ENCODE measurements at places on chromosomes 5 and 9.
A peak's percentile ranks its signal among the peaks of the same experiment; 100 is the strongest.

DNA sequence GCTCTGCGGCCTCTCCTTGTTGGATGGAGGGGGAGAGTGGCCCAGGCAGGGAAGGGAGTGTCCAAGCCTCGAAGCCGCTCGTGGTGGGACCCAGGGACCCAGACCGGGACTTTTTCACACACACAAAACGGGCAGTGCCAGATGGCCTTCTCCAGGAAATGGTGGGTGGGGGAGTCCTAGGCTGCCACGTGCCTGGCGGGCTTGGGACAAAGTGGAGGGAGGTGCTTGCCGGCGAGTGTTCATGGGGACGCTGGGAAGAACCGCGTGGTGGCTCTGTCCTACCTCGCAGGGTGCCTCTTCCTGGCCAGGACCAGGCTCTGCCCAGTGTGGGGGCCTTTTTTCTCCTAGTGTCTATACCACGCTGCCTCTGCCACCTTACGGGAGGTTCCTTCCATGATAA lies 155.0 kb upstream of the COL5A1 start:
- no peak for DNase-seq

- no peak for DNase-seq
These were observed 44.1 kb downstream of the UGCG start for GRCh38 chr9:111940697-111941096.

- DNase-seq, result no peak
These were observed 155.0 kb upstream of the ERCC6L2 start for GRCh38 chr9:95720496-95720895.

GRCh38 chr9:83355024-83355444 lies 183.2 kb downstream of the FRMD3 start:
- DNase-seq, result peak; percentile 39

GRCh38 chr5:110441035-110441434 lies 285.4 kb downstream of the TMEM232 start:
- DNase-seq, result peak; percentile 44

DNA sequence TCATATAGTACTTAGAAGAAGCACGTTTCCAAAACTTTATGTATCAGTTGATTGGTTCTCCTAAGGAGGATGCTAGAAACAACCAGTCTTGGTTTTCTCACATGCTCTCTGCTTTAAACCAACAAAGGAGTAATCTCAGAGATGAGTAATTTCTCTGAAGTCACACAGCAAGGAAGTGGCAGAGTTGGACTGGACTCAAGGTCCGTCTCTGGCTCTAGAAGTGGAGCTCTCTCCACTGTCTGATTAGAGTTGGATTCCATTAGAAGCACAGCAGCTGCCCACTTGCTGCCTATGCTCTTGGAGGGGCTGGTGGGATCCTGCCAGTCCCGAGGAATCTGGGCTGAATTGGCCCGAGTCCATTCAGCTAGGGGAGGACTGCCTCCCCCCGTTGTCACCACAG lies 21.0 kb downstream of the RALGPS1 start:
- DNase-seq, result no peak

DNA sequence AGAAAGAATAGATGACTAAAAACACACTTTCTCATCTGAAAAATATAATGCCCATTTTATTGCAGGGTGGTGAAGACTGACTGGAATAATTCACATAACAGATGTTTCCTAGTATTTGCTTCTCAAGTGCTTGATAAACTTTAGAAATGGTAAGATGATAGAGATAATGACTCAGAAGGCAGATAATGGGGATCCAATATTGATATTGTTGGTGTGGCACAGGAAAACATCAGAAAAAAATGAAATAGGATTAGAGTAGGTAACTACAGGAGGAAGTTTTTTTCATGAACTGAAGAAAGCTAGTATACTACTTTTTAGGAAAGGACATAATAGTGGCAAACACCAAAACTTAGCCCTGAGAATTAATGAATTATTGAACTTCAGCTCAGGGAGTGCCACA lies 20.2 kb upstream of the F2RL2 start:
- no peak for DNase-seq

DNA sequence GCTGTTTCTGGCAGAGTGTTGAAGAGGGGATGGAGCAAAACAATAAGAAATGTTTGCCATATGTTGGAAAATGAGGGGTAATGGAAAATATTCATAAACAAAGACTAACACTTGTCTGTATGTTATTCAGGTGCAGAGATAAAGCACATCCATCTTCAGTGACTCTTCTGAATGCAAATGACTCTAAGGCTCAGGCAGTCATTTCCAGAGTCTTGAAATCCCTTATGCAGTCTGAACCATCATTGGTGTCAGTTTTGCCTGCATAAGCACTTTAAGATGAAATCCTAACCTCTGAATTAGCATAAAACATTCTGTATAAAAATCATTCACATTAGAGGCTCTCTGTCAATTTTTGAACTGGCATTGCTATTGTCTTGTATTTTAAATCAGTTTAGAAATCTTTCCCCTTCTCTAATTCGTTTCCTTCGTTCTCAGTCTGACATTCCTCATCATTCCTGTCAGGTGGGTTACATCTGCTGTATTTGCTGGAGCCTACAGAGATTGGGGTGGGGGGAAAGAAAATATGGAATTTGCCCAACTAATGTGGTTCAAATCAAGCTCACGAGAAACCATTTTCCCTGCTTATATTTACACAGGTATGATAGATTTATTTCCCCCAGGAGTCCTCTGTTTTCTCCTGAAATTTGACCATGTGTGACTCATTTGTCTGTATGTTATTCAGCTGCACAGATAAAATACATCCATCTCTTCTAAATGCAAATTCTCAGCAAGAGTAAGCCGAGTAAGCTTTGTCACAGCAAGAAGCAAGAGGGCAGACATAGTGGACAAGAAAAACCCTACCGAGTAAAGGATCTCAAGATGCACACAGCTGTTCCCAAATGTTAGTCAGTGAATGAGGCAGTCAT lies 31.6 kb downstream of the ENC1 start:
- no peak for DNase-seq

GRCh38 chr9:4138180-4138579 lies 161.7 kb downstream of the GLIS3 start:
- no peak for DNase-seq

GRCh38 chr9:129283705-129284606 lies 105.9 kb upstream of the IER5L start:
- no peak for DNase-seq

DNA sequence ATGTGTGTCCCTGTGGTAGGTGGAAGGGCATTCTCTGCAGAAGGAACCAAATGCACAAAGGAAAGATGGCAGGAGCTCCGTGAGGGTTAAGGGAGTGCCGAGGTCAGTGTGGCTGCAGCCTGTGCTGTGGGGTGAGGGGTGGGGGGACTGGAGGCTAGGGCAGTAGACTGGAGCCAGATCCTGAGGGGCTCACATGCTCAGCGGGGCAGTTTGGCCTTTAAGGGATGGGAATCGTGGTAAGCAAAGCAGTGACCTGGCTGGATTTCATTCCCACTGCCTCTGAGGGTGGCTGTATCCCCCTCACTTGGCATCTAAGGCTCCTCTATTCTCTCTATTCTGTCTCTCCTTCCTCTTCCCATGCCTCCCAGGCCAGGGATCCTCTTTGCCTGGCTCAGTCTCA lies 15.6 kb downstream of the PITX1 start:
- no peak for DNase-seq

GRCh38 chr5:152813526-152813925 lies 408.4 kb upstream of the NMUR2 start:
- no peak for DNase-seq

DNA sequence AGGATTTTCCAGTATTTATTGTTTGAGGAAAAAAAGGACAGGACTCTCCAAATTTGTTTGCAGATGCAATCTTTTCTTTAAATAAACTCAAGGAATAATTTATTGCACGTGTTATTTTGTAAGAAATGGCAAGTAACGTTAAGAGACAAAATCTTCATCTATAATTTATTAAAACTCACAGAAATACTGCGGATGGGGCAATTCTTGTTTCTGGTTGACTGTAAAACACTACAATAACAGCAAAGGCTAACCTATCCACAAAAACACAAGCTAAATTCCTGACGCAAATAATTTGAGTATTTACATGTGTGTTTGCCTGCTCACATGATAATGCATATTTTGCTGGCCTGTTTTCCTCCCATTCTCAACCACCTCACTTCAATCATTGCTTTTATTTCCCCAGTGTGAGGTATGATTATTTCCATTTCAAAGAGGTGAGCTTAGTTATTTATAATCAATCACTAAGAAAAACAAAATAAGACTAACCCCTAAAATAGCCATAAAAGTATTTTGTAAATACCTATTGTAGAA lies 619.4 kb downstream of the PDE4D start:
- no peak for DNase-seq

DNA sequence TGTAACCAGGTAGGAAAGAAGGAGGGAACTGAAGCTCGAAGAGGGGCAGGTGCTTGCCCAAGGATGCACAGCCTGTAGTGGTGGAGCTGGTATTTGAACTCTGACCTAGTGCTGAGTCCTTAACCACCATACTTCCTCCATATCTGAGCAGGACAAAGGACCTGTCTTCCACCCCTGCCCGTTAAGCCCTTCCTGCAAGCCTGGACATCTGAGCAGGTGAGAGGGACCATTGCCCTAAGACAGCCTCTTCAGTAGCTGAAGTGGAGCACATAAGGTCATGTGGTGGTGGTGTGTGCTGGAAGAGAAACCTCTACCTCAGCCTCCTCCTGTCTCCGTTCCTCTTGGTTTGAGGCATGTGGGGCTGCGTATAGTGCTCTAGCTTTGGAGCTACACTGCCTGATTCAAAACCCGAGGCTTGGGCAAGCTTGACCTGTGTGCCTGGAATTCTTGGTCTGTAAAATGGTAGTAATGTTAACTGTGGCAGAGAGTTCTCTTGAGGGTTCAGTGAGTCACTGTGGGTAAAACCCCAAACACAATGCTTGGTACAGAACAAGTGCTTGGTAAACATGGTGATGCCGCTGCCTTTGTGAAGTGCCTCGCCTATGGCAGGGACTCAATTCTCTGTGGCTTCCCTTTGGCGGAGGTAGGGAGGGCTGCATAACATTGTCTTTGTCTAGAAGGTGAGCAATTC lies 7.4 kb downstream of the GALNT10 start:
- DNase-seq, result no peak

DNA sequence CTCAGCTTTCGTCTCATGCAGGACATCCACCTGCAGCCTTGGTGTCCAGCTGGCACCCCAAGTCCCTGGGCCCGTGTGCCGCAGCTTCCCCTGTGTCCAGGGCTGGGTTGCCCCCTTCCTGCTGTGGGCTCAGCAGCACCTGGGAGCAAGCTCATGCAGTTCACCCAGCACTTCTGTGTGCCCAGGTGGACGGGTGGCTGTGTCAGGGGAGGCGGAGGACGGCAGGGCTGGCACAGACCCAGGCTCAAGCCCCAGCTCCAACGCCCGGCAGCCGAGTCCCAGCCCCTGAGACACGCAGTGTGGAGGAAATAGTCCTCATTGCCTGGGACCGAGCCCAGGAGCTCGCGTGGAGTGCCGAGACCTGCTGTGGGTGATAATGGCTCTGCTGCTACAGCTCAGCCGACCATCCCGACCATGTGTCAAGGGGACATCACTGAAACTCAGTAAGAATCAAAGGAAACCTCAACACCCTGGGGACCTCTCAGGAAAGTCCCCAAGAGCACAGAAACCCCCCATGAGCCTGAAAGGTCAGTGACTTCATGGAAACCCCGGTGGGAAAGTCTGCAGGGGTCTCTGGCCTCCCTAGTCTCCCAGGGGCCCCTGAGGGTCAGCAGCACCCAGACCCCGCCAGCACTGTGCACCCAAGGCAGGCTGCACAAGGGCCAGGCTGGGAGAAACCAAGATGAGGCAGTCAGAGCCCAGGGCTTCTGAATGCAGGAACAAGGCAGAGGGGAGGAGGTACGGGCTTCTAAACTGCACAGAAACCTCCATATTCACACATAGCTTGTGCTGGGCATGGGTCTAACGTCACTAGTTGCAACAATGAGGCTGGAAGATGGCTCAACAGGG lies 38.8 kb downstream of the LPCAT1 start:
- no peak for DNase-seq

DNA sequence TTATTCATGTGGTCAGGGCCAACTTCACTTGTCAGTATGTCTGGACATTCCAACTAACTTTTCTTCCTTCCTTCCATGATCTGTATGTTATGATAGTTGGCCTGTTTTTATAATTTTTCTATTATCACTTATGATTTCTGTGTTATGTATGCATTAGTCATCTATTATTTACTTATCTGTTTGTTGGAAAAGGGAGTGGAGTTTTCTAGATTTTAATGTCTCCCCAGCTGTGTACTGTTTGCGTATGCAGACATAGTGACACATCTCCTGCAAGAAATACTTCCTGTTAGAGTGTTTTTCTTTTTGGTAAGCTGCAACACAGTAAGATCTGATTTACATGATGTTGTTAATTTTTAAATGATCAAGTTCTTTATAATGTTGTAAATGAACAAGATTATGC lies 8.7 kb upstream of the INSYN2B start:
- DNase-seq, result no peak

GRCh38 chr9:136577941-136578625 lies 32.2 kb upstream of the NOTCH1 start:
- DNase-seq, result no peak

- no peak for DNase-seq
These were observed 355.3 kb downstream of the KIAA0825 start for GRCh38 chr5:94263068-94263467.

- no peak for DNase-seq
These were observed 15.0 kb downstream of the GLRA1 start for GRCh38 chr5:151909628-151910027.

- DNase-seq, result no peak
These were observed 134.6 kb upstream of the MYO10 start for GRCh38 chr5:17070647-17071046.

DNA sequence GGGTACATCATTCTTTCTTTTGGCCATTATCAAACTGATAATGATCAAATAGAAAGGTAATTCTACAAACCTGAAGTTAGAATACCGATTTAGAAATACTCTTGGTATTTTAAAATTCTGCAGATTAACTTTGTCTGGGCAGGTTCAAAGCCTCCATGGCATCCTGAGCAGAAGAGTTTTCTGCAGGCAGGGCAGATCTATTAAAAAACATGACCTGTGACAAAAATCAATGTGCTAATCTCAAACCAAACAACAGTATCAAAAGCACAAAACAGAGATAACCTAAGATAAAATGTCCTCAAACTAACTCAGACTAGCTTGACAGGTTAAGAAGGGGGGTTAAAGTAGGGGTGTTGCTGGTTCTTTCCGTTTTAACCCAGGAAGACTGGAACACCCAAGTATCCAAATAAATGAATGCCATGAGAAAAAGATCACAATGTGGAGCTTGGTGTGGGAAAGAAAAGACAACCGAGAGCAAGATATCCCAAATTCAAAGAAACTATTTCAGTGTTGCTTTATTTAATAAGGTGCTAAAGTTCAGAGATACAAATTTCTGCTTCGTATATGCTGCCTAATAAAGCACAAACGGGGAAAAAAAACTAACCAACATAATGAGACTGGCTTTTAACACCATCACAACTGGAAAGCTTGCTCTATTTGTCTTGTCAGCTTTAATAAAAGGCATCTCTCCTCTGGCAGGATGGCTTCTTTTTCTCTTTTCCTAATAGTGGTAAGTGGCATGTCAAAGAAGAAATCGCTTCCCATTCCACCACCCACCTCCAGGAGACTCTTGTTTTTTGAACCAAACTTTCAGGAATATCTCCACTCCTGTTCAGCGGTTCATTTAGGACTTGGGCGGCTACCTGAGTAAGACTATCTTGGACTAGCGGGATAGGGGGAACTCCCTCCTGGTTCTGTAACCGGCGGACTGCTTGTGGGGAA lies 2.3 kb downstream of the EFNA5 start:
- no peak for DNase-seq
